HFFc6 (cell line): ENCODE measurements at places on chromosomes 16 and 17. TPM values are rescaled to one million over a fixed set of nuclear protein-coding genes. Genes with fewer than 3 reads are reported as not detected.

SULT1A4 gene
- 0.60 to 0.64 TPM (median 0.62 TPM) in 3 replicates for total RNA-seq

CDK5RAP3 gene
- total RNA-seq, result 76.4 to 87.5 TPM (median 81.9 TPM) in 3 replicates

CYB5D1 gene
- total RNA-seq, result 10.5 to 15.0 TPM (median 12.6 TPM) in 3 replicates

VAT1L gene
- total RNA-seq, result not detected in 2 replicates

ANKFN1 gene
- total RNA-seq, result 0.04 to 0.59 TPM (median 0.19 TPM) in 3 replicates

ABCA8 gene
- total RNA-seq, result 0.21 to 0.33 TPM in 2 of 3 replicates, not detected in the other

NEURL4 gene
- total RNA-seq, result 18.7 to 27.5 TPM (median 19.7 TPM) in 3 replicates

SSTR5 gene
- not detected in 2 replicates for total RNA-seq

DNA sequence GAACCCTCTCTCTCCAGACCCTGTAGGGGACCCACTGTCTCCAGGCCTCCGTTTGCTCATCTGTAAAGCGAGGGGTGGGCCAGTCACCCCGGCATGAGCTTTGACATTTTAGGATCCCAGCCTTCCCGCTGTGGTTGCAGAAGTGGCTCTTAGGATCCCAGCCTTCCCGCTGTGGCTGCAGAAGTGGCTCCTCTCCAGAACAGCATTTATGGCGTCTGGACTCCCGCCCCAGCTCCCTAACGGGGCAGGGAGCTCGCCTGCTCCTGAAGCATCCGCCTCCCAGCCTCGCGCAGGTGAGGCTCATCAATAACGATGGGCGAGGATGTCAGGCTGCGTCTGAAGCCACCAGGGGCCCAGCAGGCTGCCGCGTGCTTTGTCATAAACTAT lies 222.3 kb upstream of the TNRC6C start:
- H3K27ac ChIP-seq, result no peak overlapping the region
- peaks cover 33% of the 10 kb centered on the region for H3K27me3 ChIP-seq
- DNase-seq, result no peak
- H3K4me1 ChIP-seq, result no peaks in the 10 kb centered on the region

GRCh38 chr17:77329741-77330531 lies 189.2 kb downstream of the SEC14L1 start:
- 0 out of 2 replicates have a peak overlapping the region, but pooled peaks have one; percentile 9 for H3K27ac ChIP-seq
- peaks cover 20% of the 10 kb centered on the region for H3K36me3 ChIP-seq
- H3K4me3 ChIP-seq, result no peak overlapping the region

DNA sequence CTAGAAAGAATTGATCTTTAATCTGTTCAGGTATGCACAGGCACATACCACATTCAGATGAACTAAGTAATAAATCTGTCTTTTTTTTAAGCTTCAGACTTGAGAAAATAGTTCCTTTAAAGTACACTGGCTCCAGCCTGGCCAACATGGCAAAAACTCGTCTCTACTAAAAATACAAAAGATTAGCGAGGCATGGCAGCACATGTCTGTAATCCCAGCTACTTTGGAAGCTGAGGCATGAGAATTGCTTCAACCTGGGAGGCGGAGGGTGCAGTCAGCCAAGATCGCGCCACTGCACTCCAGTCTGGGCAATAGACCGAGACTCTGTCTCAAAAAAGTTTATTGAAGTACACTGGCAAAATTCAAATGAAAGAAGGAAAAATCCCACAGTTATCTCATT lies 111.0 kb upstream of the NETO2 start:
- H3K36me3 ChIP-seq, result no peaks in the 10 kb centered on the region; the same call in 1 of the 2 replicates
- no peaks in the 10 kb centered on the region for H3K4me1 ChIP-seq
- no peak for DNase-seq
- H3K4me3 ChIP-seq, result no peak overlapping the region
- no peak overlapping the region for H3K27ac ChIP-seq

GRCh38 chr17:59972778-59973177 lies 8.2 kb upstream of the RNFT1 start:
- H3K27me3 ChIP-seq, result peaks cover 9% of the 10 kb centered on the region; the same call in 1 of the 2 replicates
- H3K27ac ChIP-seq, result no peak overlapping the region
- H3K4me3 ChIP-seq, result no peak overlapping the region

DNA sequence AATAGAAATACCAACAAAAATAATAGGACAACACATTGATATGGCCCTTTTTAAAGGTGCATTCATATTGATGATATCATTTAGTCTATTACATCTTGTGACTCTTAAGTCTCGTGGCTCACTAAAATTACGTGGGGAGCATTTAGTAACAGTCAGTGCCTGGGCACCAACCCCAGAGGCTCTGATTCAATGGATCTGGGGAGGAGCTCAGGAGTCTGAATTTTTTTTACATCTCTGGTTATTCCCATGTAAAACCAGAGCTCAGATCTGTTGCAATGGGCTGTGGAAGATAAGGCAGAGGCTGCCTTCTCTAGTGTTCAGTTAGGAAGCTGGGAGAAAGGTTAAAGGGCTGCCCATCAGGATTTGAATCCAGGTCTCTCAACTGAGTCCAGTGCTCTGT lies 549.9 kb upstream of the CDH5 start:
- H3K4me1 ChIP-seq, result no peaks in the 10 kb centered on the region
- H3K27ac ChIP-seq, result no peak overlapping the region
- H3K4me3 ChIP-seq, result no peak overlapping the region
- H3K27me3 ChIP-seq, result peaks cover 17% of the 10 kb centered on the region

GRCh38 chr17:83192161-83192788 lies 112.9 kb downstream of the METRNL start:
- H3K27ac ChIP-seq, result peak overlapping the region; percentile 58
- H3K36me3 ChIP-seq, result peaks cover 16% of the 10 kb centered on the region
- peaks cover 60% of the 10 kb centered on the region for H3K4me1 ChIP-seq
- DNase-seq, result peak; percentile 33
- H3K4me3 ChIP-seq, result no peak overlapping the region
- peaks cover 4% of the 10 kb centered on the region for H3K27me3 ChIP-seq
